ENCODE measurements at places on chromosomes 6 and 20.

- DNase-seq, result no peak
Measured at GRCh38 chr6:108587258-108588059, 26.7 kb downstream of the FOXO3 start.

- no peak for DNase-seq
Measured at GRCh38 chr20:42795111-42795695, 394.5 kb downstream of the PTPRT start.

DNA sequence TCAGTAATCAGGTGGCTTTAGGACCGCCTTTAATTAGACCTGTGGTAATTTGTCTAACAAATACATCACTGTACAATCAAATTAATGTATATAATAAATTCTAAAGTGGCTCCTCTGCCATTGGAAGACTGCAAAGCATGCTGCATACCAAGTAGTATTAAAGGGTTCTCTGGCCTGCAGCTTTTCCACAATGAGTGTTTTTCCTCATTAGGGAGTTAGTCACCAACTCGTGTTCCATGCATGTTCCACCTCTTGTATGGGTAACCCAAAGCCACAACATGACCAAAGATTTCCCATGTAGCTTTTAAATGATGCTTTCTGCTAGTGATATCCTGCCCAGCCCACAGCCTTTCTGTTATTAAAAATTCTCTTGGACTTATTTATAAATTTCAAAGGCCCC lies 218.7 kb downstream of the FUT9 start:
- no peak for DNase-seq

- no peak for DNase-seq
Measured at GRCh38 chr20:2814076-2814475, 711 bp upstream of the C20orf141 start.

- peak; percentile 19 for DNase-seq
Measured at GRCh38 chr6:20952699-20953474, 418.6 kb downstream of the CDKAL1 start.

DNA sequence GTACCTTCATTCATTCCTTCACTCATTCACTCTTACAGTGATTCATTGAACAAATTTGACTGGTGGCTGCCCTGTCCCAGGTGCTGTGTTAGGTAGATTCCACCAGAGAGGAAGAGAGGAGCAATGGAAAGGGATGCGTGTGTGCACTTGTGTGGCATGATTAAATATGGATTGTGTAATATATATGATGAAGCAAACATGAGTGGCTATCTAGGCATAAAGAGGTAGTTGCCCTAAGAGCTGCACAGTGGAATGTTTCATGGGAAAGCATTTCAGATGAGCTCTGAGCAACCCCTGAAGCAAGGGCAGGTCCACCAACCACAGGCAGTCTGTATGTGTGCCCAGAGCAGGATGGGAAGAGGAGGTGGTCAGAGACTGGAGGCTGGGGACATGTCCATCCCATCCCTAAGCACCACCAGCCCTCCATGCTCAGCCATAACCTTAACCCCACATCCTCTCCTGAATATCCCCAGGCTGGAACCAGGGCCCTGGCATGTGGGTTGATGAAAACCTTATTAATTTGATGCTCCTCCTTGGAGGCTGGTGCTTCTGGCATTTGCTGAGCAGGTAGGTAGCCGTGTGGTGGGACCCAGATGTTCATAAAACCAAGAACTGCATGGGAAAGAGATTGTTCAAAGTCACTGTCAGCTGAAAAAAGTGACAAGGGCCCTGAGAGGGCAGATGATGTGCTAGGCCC lies 226.2 kb downstream of the SYNDIG1 start:
- no peak for DNase-seq

DNA sequence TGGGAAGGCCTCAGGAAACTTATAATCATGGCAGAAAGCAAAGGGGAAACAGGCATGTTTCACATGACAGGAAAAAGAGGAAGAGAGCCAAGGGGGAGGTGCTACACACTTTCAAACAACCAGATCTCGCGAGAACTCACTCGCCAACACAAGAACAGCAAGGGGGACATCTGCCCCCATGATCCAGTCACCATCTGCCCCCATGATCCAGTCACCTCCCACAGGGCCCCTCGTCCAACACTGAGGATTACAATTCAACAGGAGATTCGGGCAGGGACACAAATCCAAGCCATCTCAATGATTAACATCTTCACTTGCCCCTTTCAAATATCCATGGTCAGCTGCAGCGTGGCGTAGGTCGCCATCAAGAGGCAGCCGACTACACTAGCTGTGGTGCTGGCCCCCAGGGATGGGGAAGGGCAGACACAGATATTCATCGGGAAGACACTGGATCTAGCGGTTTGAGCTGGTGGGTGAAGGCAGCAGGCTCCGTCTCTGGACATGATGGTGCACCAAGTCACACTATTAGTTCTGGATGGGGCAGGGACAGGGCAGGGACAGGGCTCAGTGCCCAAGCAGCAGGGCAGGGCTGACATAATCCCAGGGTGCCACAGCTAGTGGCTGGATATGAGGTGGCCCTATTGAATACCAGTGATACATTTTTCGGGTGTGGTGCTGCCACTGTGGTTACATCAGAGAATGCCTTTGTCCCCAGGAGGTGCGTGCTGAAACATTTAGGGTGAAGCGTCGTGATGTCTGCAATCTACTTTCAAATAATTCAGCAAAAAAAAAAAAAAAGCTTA lies 31.6 kb downstream of the TUBB2B start:
- no peak for DNase-seq

DNA sequence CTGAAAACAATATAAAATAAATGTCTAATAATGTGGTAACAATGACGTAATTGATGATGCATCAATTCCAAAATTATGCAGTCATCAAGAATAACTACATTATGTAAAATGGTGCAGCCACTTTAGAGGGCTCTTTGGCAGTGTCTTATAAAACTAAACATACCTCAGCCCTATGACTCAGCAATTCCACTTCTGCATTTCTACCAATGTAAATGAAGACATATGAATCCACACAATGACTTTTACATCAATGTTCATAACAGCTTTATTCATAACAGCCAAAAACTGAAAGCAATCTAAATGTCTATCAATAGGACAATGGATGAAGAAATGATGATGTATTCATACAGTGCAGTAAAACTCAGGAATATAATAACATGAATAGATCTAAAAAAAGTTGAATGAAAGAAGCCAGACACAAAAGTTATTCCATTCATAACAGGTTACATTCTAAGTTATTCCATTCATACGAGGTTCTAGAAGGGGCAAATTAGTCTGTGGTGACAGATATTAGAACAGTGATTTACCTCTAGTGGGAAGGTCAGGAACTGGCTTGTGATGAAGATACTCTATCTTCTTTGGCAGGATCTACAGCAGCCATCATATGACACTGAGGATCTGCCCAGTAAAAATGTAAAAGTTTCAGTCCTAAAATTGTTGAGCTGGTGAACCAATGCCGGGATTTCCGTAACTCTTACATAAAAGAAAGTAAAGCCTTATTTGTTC lies 396.1 kb downstream of the PLCB1 start:
- peak; percentile 66 for DNase-seq

- DNase-seq, result no peak
Measured at GRCh38 chr6:167968091-167968490, 29.4 kb upstream of the KIF25 start.

GRCh38 chr6:116087437-116088027 lies 13.1 kb upstream of the NT5DC1 start:
- DNase-seq, result no peak

GRCh38 chr20:54474866-54475265 lies 527 bp upstream of the DOK5 start:
- no peak for DNase-seq

DNA sequence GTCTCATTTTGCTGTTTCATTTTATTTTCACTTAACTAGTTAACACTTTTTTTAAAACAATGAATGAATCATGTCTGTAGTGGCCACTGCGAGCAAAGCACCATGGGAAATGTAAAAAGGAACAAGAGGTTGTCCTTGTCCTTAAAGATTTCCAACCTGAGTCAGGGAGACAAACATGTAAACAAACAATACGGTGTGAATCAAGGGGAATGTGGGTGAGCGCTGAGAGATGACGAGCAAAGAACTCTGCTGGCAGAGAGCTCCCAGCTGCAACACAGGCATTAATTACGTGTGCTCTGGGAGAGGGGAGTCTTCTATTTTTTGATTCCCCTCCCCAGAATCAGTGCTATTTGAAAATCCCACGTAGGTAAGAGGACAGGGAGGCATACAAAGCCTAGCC lies 84.3 kb downstream of the ATXN1 start:
- DNase-seq, result no peak

DNA sequence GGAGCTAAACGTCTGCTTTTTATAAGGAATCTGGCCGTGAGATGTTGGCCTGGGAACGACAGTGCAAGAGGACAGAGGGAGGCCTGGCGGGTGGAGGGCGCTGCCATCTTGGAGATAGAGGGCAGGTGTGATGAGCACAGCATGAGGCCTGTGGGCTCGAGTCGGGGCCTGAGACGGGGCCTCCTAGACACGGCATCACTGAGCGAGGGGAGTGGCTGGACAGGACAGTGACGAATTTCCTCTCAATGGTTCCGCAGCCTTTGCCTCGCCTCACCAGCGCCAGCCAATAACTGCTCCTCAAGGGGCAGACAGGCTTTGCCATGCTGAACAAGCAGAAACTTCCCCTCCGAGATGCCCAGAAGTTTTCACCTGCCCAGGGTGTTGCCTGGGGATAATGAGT lies 376.7 kb downstream of the THBS2 start:
- DNase-seq, result no peak

- no peak for DNase-seq
Measured at GRCh38 chr6:34718976-34719375, 22.4 kb upstream of the ILRUN start.

DNA sequence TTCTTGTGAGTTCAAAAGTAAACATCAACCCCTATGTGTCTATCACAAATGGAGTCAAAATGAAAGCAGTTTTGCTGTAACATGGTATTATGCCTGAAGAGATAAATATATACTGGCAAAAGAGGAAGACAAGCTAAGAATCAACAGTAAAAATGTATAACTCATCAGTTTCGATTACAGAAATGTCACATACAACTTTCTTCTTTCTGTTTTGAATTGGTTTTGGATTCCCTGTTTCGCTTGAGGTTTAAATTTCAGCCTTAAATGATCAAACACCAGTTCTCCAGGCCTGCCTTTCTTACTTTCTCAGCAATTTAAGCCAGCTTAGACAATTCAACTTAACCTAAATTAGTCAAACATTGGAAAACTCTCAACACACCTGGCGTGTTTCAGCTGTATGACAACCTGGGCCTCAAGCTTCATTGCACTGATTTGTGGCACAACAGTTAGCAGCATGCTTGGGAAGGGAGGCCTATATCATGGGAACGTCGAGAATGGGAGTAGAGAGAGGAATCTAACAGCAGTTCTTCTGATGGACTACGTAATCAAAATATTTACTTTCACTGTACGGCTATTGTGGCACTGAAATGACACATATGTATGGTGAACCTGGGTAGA lies 51.9 kb upstream of the MARCKS start:
- DNase-seq, result no peak

GRCh38 chr6:83827050-83827449 lies 26.1 kb upstream of the RIPPLY2 start:
- no peak for DNase-seq

All from HS-27A (cell line).